Suppressor macrophage treated with lipopolysaccharide for 4 hours (primary cell): ENCODE measurements at places on chromosomes 3 and 15.

DNA sequence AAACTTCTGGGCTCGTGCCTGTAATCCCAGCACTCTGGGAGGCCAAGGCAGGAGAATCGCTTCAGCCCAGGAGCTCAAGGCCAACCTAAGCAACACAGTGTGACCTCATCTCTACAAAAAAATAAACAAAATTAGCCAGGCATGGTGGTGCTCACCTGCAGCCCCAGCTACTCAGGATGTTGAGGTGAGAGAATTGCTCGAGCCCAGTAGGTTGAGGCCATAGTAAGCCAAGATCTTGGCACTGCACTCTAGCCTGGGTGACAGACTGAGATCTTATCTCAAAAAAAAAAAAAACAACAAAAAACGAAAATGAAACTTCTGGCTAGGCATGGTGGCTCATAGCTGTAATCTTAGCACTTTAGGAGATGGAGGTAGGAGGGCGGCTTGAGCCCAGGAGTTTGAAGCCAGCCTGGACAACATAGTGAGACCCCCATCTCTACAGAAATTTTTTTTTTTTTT is 53.7 kb downstream of the PIK3CB start:
- peak; percentile 39 for DNase-seq

DNA sequence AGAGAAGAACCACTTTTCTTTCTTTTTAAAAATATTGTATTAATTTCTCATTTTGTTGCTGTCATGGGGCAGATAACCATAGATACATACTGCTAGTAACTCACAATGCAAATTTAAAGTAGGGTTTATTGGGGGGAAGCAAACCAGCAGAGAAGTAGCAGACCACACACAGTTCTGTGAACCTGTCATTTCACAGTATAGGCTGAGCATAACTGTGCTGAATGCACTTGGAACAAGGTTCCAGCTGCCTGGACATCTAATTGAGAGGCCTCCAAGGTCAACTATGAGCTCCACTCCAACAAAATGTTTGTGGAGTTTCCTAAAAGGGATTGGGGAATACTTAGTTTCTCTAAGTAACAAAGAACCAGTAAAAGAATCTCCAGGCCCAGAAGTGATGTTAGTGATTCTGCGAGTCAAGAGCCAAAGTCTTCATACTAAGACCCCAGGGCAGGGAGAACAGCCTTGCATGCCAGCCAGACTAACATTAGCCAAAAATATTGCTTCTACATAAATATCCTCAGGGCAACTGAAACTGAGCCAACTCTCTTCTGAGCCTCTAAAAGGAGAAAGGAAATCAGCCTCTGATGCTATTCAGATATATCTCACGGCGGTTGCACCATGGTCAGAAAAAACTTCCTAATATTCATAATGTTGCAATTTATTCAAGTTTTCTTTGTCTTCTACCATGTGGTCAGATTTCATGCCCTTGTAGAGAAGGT is 856.4 kb upstream of the ALCAM start:
- DNase-seq, result no peak

DNA sequence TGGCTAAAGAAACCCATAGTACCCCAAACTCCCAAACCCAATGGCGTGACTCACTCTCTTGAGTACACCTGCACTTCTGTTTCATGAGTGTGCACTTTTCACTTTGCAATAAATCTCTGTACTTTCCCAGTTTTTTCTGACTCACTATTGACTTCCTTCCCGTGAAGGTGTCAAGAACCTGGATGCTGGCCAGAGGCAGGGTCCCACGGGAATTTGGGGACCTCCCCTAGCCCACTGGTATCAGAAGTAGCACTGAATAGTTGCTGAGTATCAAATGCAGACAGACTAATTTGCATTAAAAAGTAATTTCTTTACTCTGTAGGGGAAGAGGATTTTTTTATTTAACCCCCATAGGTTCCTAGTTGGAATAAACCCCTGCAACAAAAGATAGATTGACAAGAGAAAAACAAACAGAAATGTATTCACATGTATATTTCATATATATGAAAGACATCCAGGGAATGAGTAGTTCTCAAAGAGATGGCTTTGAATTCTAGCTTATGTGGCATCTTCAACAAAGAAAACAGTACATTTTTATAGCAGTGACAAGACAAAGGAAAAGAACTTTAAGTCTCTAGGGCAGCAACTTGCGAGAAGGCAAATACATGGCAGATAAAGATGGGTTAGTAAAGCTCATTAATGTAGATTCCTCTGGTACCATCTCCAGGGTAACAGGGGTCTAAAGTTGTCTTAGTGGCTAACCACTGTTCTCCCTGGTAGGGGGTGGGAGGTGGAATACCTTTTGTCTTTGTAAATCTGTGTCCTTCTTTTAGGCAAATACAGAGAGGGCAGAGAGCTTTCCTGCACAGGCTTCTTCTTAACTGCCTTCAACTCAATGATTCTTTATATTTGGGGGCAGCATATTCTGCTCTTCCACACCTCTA is 385.5 kb upstream of the PDZRN3 start:
- no peak for DNase-seq

DNA sequence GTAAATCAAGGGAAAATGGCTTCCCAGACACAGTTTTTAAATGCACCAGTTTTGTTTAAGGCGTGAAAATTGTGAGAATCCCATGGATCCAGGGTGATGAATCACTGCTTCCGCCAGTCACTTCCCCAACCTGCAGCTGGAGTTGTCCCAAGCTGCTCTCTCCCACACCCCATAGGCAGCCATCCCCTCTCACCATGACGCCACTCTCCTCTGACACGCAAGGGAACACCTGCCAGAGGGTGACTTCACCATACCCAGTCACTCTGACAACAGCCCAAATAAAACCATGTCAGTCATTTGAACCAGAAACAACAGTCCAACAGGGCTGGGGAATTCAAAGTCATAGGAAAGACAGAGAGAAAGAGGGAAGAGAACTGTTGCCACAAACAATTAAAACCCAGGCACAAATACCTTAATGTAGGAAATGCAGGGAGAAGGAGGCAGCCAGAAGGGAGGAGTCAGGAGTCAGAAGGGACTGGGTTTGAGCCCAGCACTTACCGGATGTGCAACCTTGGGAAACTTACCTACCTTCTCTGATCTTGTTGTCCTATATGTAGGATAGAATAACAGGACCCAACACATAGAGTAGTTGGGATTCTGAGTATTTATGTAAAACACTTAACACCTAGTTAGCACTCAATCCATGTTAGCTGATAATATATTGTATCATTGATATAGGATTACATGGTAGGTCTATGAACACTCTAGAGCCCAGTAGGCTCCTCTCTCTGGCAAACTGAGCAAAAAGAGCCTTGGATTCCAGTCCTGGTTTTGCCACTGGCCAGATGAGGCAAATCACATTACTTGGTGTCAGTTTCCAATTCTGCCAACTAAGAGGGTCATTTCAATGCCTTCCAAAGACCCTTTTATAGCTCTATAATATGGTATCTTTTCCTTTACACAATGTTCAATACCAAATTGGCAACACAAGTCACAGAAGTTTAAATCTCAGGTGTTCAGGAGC is 326.3 kb upstream of the ICE2 start:
- no peak for DNase-seq

DNA sequence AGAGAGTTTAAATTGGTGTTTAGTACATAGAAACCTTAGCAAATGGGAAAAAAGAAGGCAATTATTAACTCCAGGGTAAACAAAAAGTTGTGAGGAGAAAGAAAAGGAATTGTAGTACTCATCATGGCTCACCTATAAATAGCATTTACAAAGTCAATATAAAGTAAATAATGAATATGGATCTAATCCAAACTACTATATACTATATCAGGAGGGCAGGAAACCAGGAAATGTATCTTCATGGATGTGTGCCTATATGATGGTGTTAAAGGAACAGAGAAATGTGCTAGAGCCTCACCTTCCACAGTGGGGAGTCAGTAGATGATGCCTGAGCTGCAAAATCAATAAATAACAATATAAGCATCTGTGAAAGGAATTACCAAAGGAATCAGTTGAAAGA is 208.9 kb downstream of the FAM43A start:
- no peak for DNase-seq

DNA sequence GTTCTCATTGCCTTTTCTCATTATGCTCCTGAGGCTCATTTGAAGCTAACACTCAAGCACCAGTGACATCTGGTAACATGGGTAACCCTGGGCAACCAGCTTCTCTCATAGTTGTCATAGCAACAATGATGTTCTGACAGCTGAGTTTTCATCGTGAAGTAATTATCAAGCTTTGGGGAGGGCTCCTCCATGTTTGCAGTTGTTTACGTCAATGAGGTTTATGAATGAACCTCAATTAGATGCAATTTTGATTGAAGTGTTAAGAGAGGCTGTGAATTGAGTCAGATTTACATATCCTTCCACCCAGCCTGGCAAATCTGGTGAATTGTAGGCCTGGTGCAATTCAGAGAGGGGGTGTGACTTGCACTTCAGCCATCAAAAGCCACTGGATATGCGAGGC is 119.3 kb upstream of the CHD2 start:
- DNase-seq, result no peak

- DNase-seq, result no peak
Observed at GRCh38 chr15:56042498-56042897, 49.1 kb upstream of the NEDD4 start.

DNA sequence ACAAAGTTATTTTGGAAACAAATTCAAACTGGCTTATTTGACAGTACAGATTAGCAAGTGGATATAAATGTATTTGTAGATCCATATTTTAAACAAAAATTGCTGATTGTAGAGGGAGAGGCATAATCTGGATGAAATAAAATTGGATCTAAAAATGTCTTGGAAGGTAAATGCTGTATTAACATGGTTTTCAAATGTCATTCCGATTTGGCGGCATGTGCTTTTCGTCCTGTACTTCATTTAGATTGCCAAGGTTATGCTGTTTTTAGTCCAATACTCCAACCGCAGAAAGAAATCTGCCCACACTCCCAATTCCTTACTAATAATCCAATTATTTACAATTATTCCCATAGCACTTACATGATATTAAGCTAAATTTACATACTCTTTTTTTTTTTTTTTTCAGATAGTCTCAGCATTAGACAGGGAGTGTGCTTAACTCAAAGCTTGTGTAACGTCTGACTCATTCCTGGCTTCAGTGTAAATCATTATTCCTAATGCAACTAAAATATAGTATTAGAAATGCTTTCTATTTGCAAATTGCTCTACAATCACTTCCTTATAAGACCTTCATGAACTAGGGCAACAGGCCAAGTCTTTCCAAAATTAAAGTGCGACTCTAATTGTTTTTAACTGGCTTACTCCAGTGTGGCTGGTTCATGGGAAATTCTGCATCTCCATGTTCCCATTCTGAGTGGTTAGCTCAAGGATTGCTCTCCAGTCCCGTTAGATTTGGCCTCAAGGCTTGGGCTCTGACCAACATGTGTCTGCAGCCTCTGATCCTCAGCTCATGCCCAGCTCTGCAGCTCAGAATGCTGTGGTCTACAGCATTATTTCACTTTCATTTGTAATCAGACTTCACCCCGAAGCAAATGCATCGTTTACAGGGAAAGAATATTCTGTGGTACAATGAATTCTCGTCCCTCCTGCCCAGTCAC is 103.9 kb downstream of the FBN1 start:
- DNase-seq, result peak; percentile 13

GRCh38 chr15:68204776-68205557 is at the start of gene CALML4:
TSS of gene CALML4 (minus strand) at chr15:68205332. CDS start at chr15:68205247, 85 bp downstream.
- peak; percentile 54 for DNase-seq

- DNase-seq, result no peak
Observed at GRCh38 chr15:29687939-29688505, 134.2 kb downstream of the TJP1 start.

DNA sequence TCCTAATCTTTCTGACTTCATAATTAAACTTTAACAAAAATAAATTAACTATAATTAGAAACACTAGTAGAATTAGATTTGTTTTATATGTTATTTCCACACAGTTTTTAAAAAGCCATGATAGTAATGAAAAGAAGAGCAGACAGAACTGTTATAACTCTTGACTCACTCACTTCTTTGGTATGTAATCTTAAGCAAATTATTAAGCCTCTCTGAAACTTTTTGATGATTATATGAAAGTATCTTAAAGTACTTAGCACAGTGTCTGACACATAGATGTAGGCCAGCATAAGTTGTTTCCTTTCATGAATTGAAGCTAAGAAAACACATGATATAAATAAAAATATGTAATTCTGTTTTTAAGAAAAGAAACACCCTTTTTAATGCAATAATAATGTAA is 123.6 kb upstream of the MLF1 start:
- DNase-seq, result no peak

DNA sequence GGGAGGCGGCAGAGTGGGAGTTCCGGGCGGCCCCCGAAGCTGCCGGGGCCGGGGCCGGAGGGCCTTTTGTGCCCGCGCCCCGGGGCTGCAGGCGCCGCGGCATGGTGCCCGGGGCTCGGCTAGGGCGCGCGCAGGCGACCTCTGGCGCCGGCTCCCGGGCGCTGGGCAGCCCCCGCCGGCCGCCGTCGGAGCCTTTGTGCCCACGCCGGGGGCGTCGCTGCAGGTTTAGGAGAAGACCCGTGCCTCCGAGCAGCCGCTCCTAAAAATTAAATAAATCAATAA is 299 bp downstream of the PAQR9 start:
- DNase-seq, result no peak

GRCh38 chr15:68204361-68204760 is 771 bp downstream of the CALML4 start:
- no peak for DNase-seq

GRCh38 chr3:46545818-46546630 is 20.1 kb downstream of the LRRC2 start:
- DNase-seq, result no peak

DNA sequence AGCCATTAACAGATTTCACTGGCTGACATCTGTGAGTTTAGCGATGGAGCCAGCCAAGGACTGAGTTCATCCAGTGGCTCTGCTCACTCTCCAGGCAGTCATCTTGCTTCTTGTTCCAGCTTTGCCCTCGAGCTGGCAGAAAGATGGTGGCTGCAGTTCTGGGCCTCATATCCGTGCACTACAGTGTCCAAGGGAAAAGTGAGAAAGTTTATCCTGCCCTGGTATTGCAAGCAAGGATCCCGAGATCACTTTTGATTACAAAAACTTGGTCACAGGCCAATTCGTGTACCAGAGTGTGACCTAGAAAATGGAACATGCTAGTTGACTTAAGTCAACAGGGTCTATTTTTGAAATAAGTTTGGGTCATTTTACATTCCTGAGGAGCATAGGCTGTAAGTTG is 288.0 kb upstream of the CHRM5 start:
- DNase-seq, result no peak
